Epithelial cell of proximal tubule (primary cell): ENCODE measurements at places on chromosomes 2 and 18. TPM values are rescaled to one million over a fixed set of nuclear protein-coding genes. Genes with fewer than 3 reads are reported as not detected.

WDR7 gene
- 6.8 and 8.2 TPM in 2 replicates for total RNA-seq

CCDC85A gene
- 0.07 and 0.17 TPM in 2 replicates for total RNA-seq

DES gene
- total RNA-seq: not detected in 2 replicates

RFX8 gene
- total RNA-seq: not detected in 2 replicates

CD8A gene
- not detected in 2 replicates for total RNA-seq

UGT1A10 gene
- not detected in 2 replicates for total RNA-seq

EFR3B gene
- total RNA-seq: 1.3 and 2.6 TPM in 2 replicates

- no peak for DNase-seq
These were observed 5.0 kb downstream of the RFX8 start for GRCh38 chr2:101469863-101470262.

DNA sequence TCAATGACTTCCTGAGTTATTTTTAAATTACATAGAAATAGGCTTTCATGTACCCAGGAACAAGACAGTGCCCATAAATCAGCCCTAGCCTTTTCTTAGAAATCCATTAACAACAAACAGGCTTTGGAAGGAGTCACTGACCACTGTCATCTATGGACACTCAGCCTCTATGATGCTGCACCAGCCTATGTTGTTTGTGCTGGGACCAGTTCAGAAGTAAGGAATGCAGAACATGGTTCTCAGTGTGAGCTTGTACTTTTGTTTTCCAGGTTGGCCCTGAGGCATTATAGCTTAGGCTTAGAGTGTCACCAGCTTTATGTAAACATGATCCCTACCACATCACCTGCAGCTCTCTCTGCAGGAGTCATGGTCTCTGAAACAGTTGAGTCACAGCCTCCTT is 335.7 kb upstream of the CDH7 start:
- no peak for DNase-seq

- DNase-seq: no peak
These were observed 267.0 kb upstream of the HS6ST1 start for GRCh38 chr2:128585706-128586105.

GRCh38 chr2:55159037-55159651 is 72.9 kb downstream of the CLHC1 start:
- DNase-seq: no peak

GRCh38 chr18:2869207-2869606 is 22.4 kb downstream of the EMILIN2 start:
- no peak for DNase-seq

DNA sequence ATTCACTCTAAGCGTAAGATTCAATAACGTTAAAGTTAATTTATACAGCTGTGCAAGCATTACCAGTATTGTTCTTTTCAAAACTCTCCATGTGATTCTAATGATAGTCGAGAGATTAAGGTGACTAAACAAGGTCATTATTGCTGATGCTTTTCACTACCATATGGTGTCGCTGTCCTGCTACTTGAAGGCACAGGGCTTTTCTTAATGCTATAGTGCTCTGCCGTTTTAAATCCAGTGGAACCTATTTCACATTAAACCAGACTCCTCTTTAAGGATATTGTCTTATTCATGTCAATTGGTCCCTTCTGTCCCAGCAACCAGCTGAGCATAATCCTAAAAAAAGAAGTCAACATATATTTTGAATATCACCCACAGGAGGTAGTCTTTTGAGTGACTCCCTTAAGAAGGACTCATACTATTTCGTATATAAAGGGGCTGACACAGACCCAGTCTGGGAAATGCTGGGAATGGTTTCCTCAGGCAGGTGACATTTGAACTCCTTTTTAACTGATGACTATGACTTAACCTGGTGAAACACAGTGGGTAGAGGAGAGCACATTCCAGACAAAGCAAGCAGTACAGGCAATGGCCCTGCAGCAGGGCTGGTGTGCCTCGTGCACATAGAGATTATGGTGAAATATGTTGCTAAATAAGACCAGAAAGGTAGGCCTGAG is 53.9 kb upstream of the CYTIP start:
- DNase-seq: no peak

GRCh38 chr18:24208270-24209035 is 69.6 kb downstream of the CABYR start:
- no peak for DNase-seq

- DNase-seq: no peak
These were observed 94.9 kb downstream of the MALT1 start for GRCh38 chr18:58766164-58766563.

DNA sequence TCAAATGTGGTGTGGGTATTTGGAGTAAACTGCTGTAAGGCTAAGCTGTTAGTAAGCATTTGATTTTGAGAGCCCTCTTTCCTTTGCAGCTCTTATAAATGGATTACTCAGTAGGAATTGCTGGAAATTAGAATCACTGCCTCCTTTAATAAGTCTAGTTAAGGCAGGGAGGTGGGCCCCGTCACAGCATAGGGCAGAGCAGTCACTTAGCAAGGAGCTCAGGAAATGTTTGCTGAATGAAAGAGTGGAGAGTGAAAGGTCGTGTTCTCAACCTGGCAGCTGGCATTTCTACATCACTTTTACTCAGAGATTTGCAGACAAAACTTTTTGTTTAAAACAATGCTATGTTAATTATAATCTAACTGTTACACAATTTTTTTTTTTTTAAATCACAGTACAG is 25.5 kb downstream of the ITGA6 start:
- no peak for DNase-seq

DNA sequence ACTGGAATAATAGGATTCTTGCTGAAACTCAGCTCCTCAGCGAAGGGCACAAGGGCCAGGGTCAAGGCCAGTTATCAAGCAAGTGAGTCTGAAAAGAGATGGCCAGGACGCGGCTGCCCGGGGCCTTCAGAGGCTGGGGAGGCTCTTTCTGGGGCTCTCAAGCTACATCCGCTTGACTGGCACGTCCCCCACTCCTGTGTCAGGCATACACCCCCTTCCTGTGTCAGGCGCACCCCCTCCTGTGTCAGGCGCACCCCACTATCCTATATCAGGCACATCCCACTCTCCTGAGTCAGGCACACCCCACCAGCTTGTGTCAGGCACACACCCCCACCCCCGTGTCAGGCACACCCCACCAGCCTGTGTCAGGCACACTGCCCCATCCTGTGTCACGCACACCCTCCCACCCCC is 91.8 kb downstream of the TPO start:
- no peak for DNase-seq

DNA sequence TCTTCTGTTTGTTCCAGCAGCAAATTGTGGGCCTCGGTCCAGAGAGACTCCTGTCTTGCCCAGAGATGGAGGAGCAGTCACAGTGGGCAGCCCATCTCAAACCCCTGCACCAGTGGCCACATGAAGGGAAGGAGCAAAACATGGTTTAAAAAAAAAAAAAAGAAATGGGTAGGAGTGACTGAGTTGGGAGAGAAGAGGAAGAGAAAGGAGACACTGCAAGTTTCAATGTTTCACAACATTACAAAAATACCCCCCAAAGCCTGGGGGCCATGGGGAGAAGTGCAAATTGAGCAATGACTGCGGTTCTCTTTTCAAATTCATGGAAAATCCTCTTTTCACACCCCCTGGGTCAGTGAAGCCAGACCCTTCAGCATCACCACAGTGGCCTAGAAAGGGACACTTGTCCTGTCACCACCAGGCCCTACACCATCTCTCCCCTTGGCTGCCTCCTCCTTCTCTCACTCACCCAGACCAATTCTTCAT is 117.1 kb downstream of the ZFP36L2 start:
- no peak for DNase-seq

DNA sequence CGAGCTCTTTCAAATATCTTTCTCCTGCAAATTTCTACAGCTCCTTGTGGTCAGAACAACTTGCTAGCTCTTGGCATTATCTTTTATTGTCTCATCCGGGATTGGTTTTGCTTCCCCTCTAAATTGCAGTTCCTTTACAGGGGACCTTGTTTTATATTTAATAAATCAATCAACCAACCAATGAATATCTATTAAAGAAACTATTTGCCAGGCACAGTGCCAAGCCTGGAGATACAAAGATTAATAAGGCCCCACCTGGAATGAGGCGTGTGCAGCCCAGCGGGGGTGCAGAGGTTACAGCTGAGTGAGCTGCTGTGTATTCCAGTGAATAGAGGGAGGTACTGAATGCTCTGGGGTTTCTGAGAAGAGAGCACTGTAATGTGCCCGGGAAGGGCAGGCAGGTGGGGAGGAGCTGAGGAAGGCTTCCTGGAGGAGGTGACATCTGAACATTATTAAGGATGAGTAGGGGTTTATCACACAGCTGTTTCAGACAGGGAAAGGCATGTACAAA is 51.8 kb downstream of the LIPG start:
- DNase-seq: no peak

- no peak for DNase-seq
These were observed 90.5 kb downstream of the MYO5B start for GRCh38 chr18:50104421-50104820.

- no peak for DNase-seq
These were observed 730.3 kb downstream of the CNTNAP5 start for GRCh38 chr2:124755386-124755785.
